ENCODE measurements at places on chromosomes 5 and 9.

DNA sequence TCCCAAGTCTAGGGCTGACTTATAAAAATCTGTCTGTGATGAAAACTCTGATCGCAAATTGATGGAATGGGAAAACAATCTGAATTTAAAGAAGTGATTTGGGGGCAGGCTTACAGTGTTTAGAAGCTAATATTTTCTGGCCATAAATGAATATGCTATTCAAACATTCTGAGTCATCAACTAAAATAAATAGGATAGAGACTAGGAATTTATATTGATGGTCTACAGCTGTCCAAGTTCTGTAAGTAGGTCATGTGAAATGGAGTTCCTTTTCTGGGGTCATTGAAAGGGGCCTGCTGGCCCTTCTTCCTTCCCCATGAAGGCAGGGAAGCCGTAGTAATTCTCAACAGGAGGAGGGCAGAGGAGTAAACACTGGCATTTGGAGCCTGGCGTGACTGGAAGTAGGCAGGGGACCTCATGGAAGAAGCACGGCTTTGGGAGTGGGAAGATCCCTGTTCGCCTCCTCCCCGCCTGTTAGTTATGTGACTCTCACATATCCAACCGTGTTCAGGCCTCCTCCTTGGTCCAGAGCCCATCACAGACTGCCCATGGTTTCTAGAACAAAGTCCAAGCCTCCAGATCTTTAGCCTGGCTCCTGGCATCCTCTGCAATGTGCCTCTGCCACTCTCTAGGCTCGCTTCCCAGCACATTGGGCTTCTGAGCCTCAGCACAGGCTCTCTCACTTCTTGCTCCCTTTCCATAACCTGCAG lies 31.7 kb downstream of the ALG2 start:
- no peak for DNase-seq

- DNase-seq: no peak
These were observed 382.2 kb downstream of the ENC1 start for GRCh38 chr5:74258314-74258665.

- DNase-seq: no peak
These were observed 562.7 kb upstream of the DMAC1 start for GRCh38 chr9:8362250-8362649.

- DNase-seq: no peak
These were observed 144.6 kb upstream of the NMUR2 start for GRCh38 chr5:152549709-152550108.

GRCh38 chr5:175741556-175741955 lies 83.7 kb downstream of the HRH2 start:
- no peak for DNase-seq

Measured in effector memory CD8-positive, alpha-beta T cell (primary cell).